Stomach (tissue), 19 donors: ENCODE measurements at places on chromosomes 7 and 10. TPM values are rescaled to one million over a fixed set of nuclear protein-coding genes. Genes with fewer than 3 reads are reported as not detected.

GRCh38 chr10:29849126-29849833 lies 210.1 kb downstream of the JCAD start:
- H3K27me3 ChIP-seq: no peaks in the 10 kb centered on the region
- H3K4me3 ChIP-seq: peak overlapping the region; percentile 2
- peak; percentile 78 for DNase-seq
- H3K4me1 ChIP-seq: peaks cover 18% of the 10 kb centered on the region
- H3K27ac ChIP-seq: peak overlapping the region; percentile 83
- H3K36me3 ChIP-seq: no peaks in the 10 kb centered on the region

The PIP gene
- not detected for total RNA-seq

The ASZ1 gene
- not detected for total RNA-seq

DNA sequence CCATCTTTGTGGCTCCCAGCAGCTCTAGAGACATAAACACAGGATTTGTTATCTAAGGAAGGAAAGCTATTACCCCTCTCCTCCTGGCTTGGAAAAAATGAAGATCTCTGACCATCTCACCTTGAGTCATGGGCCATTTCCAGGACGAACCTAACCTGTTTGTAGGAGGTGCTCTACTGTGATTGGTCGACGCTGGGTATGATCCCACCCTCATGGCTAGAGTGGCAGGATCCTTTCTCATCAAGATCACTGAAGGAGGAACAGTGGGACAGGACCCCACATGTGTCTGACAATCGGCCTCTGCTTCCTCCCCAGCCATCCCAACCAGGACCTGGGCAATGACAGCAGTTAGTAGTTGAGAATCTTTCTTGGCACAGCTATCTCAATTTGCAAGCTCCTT lies 144.1 kb downstream of the EMX2 start:
- H3K27ac ChIP-seq: no peak overlapping the region
- no peak overlapping the region for H3K4me3 ChIP-seq

DNA sequence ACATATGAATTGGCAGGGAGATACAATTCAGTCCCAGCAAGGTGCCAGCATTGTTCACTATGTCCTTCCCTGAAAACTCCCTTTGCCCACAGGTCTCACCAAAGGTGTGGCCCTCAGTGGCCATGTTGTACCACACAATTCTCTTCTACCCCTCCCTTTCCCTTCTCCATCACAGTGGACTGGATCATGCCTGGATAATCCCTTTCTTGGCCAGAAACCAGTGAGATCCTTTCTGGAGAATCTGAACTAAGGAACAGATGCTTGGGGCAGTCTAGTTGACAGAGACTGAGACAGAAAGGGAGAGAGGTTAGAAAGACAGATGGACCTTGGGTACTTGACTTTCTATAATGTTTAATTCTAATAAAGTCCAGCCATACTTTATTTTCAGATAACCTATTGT lies 9.5 kb downstream of the NMT2 start:
- no peak overlapping the region for H3K4me3 ChIP-seq
- no peak overlapping the region for H3K27ac ChIP-seq
- DNase-seq: no peak
- no peaks in the 10 kb centered on the region for H3K36me3 ChIP-seq

DNA sequence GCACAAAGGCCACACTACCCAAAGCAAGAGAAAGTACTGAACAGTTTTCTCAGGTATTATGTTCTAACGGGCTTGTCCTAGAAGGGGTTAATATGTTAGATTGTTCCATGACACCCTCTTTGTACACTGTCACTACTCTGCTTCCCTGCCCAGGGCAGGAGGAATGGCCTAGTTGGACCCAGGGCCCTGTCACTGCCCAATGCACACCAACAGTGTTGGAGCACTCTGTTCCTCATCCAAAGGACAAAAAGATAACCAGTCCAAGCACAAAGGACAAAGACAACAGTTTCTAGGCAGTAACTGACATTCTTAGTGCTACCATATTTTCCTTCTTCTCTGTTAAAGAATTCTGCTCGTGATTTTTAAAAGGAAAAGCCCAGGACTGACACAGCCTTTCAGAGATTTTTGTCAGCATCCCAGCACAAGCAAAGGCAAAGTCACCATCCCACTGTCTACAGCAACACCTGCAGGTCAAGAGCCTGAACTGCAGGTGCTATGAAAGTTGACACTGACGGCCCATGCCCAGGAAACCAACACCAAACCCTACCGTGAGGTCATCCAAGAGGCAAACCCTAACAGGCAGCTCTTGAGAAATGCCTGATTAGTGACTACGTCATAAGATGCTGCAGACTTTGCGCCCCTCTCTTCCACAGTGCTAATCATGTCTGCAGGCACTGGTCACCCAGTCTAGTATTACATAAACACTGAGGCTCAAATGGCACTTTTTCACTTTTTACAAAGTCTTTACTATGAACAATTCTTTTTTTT lies 13.2 kb downstream of the NUDCD3 start:
- no peak overlapping the region for H3K27ac ChIP-seq
- peak; percentile 59 for DNase-seq
- H3K36me3 ChIP-seq: peaks cover 69% of the 10 kb centered on the region

DNA sequence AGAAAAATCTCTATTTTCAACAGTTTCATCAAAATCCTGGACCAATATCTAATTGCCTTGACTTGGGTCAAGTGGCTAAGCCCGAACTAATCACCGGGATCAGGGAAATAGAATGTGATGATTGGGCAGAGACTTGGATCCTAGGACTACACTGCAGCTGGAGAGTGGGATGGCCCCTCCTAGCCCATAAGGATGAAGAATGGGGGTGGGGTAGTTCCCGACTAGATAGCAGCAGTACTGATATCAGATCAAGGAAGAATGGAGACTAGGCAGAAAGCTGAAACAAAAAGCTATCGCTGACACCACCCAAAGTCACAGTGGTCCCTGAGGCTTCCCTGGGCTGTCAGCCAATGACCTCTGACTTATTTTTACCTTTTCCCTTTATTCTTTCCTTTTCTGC lies 160.4 kb upstream of the PHYHIPL start:
- no peaks in the 10 kb centered on the region for H3K36me3 ChIP-seq
- no peak overlapping the region for H3K27ac ChIP-seq
- H3K4me3 ChIP-seq: no peak overlapping the region
- no peak for DNase-seq

DNA sequence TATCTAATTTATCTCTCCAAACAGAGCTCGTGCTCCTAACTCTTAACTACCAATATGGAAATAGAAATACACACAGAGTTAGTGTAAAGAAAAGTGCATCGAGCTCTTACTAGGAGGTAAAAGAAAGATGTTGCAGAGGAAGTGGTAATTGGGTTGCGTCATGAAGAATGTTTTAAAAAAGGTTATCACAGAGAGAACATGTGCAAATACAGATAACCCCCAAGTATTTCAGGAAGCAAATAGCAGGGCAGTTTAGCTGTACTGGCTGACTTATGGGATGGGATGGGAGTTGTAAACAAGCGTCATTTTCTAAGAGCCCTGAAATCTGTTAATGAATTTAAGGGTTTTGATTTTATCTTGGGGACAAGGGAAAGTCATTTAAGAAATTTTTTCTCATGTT lies 153.9 kb downstream of the AGMO start:
- no peak overlapping the region for H3K27ac ChIP-seq
- H3K4me3 ChIP-seq: no peak overlapping the region
- H3K36me3 ChIP-seq: no peaks in the 10 kb centered on the region
- DNase-seq: peak; percentile 8
